ENCODE measurements at places on chromosomes 7 and 10. TPM values are rescaled to one million over a fixed set of nuclear protein-coding genes. Genes with fewer than 3 reads are reported as not detected.

DNA sequence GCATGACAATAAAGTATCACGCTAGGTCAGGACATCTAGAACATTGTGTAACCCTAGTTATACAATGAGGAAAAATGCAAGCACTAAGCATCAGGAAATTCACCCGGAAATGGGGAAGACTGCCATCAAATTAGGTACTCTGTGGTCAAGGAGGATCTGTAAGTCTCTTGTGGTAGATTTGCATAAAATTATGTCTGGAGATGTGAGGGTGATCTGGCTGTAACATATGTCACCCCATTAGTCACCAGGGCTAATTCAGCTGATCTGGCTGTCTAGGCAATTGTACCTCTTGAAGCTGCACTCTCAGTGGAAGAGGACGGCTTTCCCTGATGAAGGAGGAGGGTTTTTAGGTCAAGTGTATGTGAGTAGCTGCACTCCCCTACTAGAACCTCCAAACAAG is 14.8 kb downstream of the AKR1D1 start:
- DNase-seq, result no peak

DNA sequence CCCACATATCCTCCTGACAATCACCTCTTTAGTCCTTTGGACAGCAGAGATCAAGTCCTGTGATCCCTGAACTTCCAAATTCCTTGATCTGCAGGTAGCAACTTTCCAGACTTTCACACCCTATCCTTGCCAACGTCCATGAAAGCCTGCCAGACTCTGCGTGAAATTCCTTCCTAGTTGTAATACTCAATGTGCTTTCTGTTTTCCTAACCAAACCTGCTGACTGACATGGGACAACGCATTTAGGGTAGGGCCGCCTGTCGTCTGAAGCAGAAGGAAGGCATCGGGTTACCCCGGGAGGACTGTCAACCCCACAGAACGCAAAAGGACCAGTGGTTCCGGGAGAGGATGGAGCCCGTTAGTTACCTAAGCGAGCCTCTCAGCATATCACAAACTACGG is 23.9 kb downstream of the ITGA8 start:
- no peak for DNase-seq

GRCh38 chr7:130998993-130999602 is 265.1 kb upstream of the KLF14 start:
- peak; percentile 54 for DNase-seq

- no peak for DNase-seq
Measured at GRCh38 chr7:74684921-74685320, 27.4 kb downstream of the GTF2I start.

- no peak for DNase-seq
Measured at GRCh38 chr10:1582739-1583138, 154.6 kb downstream of the ADARB2 start.

DNA sequence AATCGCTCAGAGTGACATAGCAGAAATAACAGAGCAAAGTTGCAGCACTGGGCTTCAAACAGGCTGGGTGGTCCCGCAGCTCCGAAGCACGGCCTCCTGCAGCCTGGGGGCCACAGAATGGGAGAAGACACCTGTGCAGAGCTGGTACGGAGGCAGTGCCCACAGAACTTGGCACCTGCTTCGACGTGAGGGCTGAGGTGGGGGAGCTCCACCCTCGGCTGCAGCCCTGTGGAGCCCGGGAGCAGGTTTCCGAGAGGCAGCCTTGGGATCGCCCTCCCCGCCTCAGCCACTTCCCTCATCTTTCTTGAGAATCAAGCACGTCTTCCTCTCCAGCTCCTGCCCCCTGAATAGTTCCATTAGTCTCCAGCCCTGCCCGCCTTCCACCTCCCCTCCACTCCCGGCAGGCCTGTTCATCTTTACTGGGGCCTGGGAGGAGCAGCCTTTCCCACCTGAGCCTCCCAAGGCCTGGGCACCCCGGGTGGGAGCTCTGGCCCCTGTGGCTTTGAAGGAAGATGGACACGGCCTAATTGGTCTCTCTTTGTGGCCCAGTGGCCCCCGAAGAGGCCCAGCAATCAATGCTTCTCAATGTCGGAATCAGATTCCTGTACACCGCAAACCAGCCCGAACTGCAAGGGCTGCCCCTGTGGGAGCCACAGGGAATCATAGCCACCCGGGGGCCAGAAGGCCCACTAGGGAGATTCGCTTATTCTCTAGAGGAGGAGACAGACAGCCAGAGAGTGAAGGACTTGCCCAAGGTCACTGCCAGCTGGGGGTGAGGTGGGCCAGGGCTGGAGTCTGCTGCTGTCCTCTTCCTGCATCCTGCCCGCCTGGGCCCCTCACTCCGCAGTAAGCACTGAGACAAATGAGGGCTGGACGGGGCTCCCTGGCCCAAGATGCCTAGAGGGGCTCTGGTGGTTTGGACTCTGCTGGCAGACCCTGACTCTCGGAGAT is 17.0 kb upstream of the PCBD1 start:
- DNase-seq, result no peak

DNA sequence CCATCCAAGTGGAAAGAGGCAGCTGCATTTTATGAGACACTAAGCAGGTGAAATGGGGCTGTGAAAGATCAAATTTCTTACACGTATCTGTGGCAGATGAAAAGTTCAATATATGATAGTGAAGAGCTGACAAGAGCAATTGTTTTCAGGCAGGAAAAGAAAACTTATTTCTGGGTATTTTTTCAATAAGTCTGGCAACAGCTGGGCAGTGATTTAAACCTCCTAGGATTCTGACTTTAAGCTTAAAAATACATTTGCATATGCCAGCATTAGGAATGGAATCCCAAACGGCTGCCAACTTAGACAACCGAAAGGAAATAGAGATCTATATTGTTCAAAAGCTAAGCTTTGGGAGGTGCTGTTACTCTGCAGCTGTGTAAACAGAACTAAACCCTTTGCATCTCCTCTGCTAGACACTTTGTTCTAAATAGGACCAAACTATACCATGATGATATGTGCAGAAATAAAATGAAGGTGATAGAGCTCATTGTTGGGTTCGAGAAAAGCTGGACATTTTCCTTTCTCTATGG is 26.1 kb downstream of the DYNC1I1 start:
- DNase-seq, result no peak

DNA sequence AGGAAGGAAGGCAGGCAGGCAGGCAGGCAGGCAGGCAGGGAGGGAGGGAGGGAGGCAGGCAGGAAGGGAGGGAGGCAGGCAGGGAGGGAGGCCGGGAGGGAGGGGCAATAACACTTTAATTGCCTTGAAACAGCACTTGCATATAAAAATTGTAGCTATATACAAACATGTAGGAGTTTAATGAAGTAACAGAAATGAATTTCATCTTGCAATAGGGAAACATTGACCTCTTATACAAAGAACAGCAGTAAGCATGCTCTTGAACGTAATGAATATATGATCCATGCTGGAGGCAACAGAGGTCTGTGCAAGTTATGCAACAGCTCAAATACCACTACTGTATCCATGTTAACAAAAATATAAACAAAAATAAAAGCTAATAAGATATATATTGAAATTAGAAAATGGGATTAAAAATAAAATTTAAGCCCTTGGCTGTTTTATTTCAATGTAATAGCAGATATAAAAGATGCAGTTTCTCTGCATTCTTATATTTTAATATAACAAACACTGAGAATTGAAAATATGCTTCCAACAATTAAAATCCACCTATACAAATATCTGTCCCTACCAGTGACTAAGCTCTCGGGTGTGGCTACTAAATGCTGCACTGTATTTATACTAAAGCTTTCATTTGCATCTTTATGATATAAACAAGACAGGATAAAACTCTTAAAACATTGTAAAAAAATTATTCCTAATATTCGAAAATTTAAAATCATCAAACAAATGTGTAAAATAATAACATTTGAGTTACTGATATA is 50.3 kb downstream of the CACNA2D1 start:
- no peak for DNase-seq

DNA sequence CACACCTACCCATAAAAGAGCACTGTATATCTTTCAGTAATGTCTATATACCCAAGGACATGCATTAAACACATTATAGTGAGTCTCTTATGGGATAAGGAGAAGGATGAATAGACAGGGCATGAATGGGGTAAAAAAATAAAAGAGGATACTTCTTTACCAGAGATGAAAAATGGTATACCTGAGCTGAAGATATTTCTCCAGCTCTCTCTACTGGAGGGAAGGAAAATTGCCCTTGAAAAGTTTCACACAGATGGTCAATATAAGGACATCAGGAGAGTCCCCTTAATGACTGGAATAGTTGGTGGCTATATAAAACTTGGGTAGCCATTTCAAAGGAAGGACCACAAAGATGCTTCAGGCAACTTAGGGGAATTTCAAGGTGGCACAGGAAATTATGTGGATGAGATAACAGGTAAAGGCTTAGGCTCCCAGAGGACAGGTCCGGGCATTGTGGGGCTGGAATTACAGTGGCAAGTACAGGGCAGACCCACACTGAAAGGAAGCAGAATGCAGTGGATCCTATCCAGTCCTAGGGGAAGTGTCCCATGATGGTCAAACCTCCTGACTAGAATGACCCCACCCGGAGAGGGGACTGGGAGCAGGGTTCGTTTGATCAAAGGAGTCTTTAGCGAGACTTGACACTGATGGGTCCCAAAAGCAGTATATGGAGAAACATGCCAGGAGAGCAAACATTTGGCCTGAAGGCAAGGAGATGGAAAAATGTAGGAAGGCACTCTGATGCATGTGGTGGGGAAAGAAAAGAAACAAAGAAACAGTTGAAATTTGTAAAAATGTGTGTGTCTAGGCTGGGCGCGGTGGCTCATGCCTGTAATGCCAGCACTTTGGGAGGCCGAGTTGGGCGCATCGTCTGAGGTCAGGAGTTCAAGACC is 35.6 kb downstream of the PLAU start:
- DNase-seq, result no peak

Gene GNG11
- 15.0 TPM for total RNA-seq

Gene EEPD1
- 9.8 TPM for total RNA-seq

Gene H2BK1
- not detected for total RNA-seq

Gene MINPP1
- 12.5 TPM for total RNA-seq
